ENCODE measurements at places on chromosomes 2 and 18.

DNA sequence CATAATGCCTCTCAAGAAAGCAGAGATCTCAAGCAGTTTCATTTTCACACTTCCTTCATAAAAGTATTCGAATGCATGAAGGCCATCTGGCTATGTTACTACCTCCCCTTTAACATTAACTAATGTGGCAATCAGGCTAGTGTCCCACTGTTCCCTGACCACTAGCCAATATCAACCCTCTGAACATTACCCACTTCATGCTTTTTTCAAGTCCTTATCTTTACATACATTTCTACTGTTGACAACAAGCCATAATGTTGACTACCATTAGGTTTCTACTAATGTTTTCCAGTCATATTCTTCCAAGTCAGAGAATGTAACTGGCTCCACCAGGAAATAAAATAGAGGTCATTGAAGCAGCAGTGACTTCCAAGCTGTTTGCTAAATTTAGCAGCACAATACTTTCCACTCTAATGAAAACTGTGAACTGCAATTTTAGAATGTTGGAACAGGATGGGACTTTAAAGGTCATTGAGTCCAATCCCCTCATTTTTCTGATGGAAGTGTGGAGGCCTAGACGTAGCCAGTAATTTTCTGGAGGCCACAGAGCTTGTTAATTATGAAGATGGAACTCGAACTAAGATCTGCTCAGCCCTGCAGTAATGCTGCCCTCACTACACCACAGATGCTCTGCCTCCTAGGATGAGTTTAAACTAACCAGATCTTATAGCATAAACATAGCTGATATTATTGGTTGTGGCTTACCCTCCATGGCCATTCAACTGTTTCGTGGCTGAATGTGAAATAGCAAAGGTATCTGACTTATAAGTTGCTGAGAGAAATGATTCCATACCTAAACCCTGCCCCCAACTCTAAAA, 630 bp upstream of the PPP1R1C start:
- DNase-seq: no peak

GRCh38 chr18:63508596-63508995, 31.8 kb downstream of the SERPINB5 start:
- DNase-seq: no peak

GRCh38 chr18:64180171-64180570, 31.3 kb upstream of the LINC00305 start:
- no peak for DNase-seq

DNA sequence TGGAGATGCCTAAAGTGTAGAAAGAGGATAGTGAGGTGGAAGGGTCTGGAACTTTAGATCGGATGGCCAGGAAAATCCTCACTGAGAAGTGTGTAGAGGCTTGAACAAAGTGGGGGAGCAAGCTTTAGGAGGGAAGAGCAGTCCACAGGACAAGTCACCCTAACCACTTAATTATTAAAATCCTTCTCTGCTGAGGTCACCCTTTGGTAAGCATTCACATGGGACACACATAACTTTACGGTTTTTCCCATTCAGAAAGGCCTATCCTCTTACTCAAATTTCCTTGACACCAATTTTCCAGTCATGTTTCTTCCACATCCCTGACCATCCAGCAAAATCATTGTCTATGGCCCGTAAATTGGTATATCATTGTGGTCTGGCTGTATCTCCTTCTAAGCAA, 31.0 kb upstream of the ZEB2 start:
- DNase-seq: no peak

DNA sequence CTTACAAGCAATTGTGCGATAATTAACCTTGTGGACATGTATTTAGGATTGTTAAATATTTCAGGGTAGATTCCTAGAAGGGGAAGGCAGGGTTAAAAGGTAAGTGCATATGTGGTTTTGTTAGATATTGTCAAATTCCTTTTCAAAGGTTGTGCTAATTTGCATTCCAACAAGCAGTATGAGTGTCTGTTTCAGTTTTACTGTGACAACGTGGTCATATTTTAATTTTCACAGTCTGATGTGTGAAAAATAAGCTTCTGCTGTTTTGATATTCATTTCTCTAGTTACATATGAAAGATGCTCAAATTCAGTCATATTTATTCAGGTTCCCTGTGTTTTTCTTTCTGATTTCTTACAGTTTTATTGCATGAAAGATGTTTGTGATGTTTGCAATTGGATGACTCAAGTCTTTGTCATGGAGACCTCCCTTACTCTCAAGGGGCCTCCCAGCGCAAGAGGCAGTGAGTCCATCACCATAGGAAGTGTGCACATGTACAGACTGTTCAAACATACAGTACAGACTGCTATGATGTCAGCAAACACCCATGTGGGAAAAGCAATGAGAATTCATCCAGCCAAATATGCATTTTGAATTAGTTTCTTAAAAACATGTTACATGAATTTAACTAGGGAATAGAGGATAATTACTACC, 310.8 kb downstream of the GALR1 start:
- no peak for DNase-seq

DNA sequence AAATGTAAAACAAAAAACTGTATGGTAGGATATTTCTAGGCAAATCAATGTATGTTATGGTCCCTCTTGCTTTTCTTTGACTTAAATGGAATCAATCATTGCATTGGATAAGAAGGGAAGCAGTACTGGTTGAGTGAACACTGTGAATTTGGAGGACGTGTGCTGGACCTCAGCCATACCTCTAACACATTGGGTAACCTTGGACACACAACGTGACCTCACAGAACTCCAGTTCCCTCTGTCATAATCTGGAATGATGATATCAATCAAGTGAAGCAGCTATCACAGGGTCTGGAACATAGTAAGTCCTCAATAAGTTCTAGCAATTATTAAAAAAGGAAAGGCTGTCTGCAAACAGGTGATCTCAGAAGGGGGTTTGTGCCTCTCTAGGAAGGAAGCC, 474.9 kb upstream of the TCF4 start:
- DNase-seq: no peak

DNA sequence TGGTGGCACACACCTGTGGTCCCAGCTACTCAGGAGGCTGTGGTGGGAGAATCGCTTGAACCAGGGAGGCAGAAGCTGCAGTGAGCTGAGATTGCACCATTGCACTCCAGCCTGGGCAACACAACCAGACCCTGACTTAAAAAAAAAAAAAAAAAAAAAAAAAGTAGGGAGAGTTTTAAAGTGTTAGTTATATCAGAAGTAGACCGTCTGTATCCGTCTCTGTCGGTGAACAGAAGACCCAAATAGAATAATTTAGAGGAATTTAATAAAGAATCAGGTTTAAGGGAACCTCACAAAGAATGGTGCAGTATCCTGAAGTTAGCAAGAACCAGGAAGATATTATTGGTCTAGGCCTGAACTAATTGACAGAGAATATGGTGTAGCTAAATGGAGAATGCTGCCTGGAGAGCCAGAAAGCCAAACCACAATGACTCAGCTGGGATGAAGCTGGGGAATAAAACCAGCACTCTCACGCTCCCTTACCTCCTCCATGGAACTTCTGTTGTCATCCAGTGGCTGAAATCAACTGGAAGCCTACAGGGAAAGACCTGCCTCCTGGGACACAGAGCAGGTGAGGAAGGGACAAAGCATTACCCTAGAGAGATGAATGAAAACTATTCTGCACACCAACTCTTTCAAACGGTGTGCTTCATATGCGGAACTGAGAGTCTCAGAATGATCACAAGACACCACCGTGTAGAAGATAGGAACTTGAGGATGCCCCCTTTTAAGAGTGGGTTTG, 39.1 kb upstream of the PLEKHM3 start:
- no peak for DNase-seq

DNA sequence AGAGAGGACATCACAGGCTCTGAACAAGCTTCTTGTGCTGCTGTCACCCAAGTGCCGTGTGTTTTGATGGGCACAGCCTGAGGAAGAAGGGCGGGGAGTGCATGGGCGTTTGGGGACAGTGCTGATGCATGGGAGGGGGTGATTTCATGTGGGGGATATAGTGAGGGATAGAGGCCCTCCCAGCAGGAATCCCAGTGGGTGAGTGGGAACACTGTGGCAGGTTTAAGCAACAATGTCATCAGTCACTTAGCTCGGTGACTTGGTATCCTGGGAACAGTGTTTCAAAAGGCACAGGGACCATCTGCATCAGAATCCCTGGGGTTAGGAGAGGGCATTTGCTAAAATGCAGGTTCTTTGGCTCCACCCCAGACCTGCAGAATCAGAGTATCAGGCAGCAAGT, 609 bp downstream of the SIGLEC15 start:
- DNase-seq: no peak

- DNase-seq: no peak
Observed at GRCh38 chr2:120977582-120978358, 242.1 kb downstream of the GLI2 start.

GRCh38 chr2:33040541-33040940, 93.8 kb downstream of the LTBP1 start:
- DNase-seq: no peak

DNA sequence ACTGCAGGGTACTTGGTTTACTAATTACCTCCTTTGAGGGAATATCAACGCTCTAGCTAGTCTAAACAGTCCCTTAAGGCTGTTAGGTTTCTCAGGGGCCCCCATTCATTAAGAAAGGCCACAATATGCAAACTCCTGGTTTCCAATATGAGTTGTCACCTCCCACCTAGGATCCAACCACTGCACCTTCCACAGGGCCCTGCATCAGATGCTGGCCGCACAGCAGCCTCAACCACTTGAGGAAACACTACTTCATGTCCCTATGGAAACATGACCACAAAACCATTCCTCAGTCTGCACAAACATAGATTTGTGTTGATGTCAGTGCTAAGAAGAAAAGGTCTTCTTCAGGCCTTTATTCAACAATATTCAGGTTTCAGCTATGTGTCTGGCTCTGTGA, 40.9 kb downstream of the STAT4 start:
- no peak for DNase-seq

- no peak for DNase-seq
Observed at GRCh38 chr18:59631583-59632181, 65.5 kb downstream of the CCBE1 start.

- no peak for DNase-seq
Observed at GRCh38 chr2:152093464-152093863, 5.4 kb downstream of the CACNB4 start.

- DNase-seq: no peak
Observed at GRCh38 chr2:197498937-197499593, 575 bp downstream of the HSPD1 start.

DNA sequence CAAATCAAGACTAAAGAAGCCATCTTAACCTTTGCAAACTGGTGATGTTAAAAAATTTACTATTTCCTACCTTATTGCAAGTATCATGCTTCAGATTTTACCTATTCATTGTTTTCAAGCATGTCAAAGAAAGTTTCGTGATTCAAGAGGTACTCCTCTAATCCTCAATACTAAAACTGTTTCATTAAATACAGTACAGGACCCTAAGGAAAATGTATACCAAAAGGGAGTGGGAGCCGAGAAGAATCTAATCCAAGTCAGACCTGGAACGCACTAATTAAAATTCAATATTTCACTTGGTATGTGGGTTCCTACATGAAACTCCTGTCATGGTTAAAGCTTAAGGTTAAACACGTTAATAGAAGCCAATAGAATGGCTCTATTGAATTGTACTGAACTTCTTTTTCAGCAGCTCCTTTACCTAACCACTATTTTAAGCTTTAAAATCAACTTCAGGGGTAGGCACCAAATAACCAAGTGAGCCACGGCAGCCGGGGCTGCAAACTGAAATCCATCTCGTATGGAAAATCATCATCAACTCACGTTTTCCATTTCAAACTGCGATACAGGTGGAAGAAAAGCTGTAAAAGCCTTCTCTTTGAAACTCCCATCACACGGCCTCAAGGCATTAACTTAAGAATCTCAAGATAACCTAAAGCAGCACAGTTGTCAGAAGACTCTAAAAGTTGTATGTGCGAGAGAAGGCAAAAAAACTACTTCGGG, 188.8 kb downstream of the ZEB2 start:
- no peak for DNase-seq

DNA sequence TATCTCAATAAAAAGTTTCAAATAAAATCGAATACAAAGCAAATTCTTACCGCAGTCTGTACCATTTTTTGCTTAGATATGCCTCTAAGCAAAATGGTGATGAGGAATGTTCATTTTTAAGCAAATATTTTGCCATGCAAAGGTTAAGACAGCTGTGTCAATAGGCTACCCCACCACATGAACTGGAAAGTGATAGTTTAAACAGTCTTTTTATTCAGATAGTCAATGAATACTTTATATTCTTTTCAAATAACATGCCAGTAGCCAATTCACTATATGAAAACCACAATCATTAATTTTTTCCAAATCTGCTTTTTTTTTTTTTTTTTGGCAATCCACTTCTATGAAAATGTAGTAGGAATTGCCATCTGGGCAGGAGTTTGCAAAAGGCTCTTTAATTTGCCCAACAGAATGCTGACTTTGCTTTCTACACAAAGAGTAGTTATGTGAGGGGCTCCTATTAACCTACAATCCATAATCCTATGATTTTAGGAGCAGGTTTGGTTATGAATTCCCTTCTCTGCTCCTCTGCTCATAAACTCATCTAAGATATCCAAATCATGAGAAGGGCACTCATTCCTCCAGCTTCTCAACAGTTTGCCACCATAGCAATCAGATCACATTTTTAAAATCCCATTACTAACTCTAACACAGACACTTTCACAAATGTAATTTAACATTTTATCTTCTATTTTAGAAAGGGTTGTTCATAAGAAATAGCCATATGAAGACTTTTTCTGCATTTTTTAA, 69.2 kb downstream of the SLC40A1 start:
- DNase-seq: no peak

DNA sequence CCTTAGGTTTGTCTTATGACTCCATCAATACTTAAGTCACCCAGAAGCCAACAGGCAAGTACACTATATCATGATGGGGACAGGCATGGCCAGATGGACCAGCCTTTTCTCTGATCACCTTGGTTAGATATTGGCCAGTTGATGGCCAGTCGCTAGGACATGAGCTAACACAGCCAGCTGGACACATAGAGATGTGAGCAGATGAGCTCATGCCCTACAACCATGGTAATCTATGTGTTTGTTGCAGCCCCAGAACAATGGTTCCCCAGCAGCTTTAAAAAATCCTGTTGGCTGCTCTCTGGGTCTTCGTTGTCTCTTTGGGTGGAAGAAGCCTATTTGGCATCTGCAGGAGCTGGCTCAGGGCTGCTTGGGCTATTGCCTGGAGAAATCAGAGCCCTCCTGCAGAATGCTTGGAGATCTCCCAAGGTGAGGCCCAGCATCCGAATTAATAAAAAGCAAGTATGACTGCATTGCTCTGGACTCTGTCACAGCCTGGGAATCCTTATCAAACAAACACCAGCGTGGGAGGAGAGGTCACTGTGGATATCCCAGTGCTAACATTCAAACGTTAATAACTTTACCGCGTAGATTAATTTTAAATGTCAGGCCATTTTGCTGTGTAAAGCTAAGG, 62.3 kb upstream of the KLHL29 start:
- no peak for DNase-seq

DNA sequence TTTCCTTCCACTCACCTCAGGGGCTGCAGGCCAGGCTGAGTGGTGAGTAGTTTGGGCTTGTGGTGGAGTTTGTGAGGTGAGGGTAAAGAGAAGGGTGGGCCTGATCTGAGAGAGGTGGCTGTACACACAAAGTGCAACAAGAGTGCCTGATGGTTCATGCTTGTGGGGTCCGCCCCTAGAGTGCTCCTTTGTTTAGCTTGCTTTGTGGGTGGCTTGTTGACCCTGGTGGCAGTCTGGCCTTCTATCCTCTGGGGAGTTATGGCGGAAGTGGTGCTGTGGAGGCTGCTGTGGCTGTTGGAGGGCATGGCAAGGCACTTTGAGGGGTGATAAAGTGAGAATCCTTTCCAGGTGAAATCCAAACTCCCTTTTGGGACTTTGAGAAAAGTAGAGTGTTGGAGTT, 10.6 kb downstream of the UBE2F start:
- DNase-seq: no peak

GRCh38 chr2:212001325-212001724, 537.3 kb downstream of the ERBB4 start:
- no peak for DNase-seq

GRCh38 chr2:217218269-217219163, 358.7 kb upstream of the TNP1 start:
- no peak for DNase-seq
